ENCODE measurements at places on chromosomes 3 and 15. TPM values are rescaled to one million over a fixed set of nuclear protein-coding genes. Genes with fewer than 3 reads are reported as not detected.

Gene APPL1
- total RNA-seq: 32.4 TPM

Gene PHLDB2
- total RNA-seq: 39.6 TPM

Gene TMCO5A
- total RNA-seq: not detected

Gene TRPM1
- total RNA-seq: 0.48 TPM

Gene CLASP2
- total RNA-seq: 41.1 TPM

Gene WNT5A
- total RNA-seq: 15.7 TPM

Gene LRRC2
- 3.3 TPM for total RNA-seq

DNA sequence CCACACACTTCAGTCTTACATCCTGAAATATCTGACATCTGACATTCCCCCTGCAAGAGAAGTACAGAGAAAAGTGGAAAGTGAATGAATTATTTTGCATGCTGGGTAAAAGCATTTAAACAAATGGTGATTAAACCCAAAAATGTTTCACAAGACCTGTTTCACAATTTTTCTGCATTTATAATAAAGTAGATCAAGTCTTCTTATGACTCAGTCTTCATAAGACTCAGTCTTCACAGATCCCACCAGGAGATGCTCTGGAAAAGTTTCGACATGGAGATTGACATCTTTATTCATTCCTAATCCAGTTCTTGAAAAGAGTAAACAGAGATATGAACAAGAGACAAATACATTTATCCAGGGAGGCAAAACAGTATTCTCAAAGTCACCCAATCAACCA is 13.2 kb upstream of the EDC3 start:
- no peak for DNase-seq

DNA sequence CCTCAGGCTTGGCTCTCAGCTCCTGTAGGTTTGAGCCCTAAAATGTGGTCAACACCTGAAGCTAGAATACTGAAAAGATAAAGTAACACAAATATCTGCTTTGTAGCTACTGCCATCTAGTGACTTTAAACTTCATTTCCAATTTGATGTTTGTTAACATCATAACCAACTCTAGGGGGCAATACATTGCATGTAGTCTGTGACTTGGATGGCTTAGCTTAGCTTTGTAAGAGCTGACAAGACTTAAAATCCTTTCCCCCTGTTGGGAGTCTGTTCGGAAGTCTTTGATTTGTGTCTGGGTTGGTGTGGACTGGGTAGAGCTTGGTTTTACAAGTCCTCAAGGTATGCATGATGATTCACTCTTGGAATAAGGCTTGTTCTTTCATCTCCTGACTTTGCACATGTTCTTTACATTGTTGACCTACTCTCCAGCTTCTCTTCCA is 51.7 kb downstream of the SCN11A start:
- peak; percentile 75 for DNase-seq

GRCh38 chr15:73237910-73238309 is 130.8 kb downstream of the HCN4 start:
- DNase-seq: no peak

GRCh38 chr3:16316847-16317560 is 52.0 kb downstream of the OXNAD1 start:
- DNase-seq: no peak

GRCh38 chr3:60573494-60573893 is 677.8 kb downstream of the FHIT start:
- no peak for DNase-seq

DNA sequence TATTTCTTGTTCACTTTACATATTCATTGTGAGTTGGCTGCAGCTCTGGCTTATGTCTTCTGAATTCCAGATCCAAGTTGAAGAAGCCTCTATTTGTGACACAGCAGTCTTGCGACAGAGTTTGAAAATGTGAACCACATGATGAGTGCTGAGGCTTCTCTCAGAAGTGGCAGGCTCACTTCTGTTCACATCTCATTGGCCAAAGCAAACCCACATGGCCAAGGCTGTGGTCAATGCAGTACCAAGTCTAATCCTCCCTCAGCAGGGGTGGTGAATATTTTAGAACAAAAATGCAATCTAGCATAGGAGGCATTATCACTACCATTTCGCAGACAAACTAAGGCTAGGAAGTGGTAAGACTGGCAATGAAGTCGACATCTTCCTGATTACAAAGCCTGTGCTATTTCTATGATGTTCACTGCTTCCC is 45.2 kb downstream of the CDCP1 start:
- no peak for DNase-seq

DNA sequence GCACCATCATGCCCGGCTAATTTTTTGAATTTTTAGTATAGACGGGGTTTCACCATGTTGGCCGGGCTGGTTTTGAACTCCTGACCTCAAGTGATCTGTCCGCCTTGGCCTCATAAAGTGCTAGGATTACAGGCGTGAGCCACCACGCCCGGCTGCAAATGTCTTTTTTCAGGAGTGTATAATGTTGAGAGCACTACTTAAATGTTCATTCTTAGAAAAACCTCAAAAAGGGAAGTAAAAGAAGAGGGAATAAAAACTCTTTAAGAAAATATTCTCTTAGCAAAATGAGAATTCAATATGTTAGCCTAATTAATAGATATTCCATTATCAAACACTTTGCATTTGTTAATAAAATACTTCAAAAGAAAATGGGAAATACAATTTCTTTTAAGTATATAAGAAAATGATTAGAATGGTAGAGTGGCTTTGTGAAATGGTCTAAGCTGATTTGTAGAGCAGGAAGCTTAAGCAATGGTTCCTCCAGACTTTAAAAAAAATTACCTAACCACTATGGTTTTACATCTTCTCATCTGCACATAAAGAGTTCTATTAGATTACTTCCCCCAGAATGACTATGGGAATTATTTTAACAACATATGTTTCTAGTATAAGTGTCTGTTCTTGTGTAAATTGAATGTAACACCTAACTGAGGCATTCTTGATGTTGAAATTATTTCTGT is 226.7 kb upstream of the ALCAM start:
- DNase-seq: no peak

GRCh38 chr15:40098489-40099261 is 10.0 kb downstream of the BMF start:
- peak; percentile 76 for DNase-seq

- no peak for DNase-seq
These were observed 260.4 kb upstream of the SLCO3A1 start for GRCh38 chr15:91593067-91593466.

- no peak for DNase-seq
These were observed 3.0 kb downstream of the DUOXA1 start for GRCh38 chr15:45126535-45127158.

- DNase-seq: no peak
These were observed 82.2 kb downstream of the STRIT1 start for GRCh38 chr3:155211266-155211665.

GRCh38 chr3:156145866-156146265 is 25.5 kb downstream of the KCNAB1 start:
- DNase-seq: no peak
